Activated T-cell treated with anti-CD3 and anti-CD28 coated beads for 48 hours (primary cell): ENCODE measurements at places on chromosomes 3 and 15.

GRCh38 chr3:35946854-35947515 lies 307.7 kb downstream of the ARPP21 start:
- DNase-seq: no peak

DNA sequence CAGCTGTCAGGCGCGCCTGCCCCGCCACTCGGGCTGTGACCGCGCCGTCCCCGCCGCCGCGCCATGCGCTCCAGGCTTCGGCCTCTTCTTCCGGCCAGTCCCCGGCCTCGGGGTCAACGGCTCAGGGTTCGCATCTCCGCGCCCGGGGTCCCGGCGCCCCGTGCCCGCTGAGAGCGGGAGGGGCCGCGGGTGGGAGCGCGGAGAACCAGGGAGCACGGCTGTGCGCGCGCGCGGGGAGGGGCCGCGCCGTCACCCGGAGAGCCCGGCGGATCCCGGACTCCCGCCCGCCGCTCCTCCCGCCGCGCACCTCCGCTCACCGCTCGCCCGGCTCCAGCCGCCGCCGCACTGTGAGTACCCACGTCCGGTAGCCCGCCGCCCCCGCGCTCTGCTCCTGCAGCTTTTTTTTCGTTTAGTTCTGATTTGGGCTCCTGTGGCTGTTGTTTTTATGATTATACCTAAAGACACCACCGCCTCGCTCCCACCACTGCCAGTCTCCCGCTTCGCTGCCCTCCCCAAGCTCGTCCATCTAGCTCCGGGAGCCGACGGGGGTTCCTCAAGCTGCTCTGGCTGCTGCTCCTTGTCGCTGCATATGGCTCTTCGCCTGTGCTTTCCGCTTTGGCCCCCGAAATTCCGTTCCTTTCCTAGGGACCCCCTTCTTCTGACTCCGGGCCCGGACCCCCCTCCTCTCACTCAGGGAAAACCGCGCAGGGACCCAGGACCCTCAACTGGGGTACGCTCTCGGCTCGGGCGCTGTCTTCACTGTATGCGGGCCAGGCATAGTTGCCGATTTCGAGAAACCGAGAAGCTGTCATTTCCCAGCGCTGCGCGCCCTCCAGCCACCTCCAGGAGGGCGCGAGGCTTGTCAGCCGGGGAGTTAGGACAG lies 1.8 kb upstream of the SKOR1 start:
- no peak for DNase-seq

GRCh38 chr15:85872125-85872524 lies 77.4 kb upstream of the KLHL25 start:
- DNase-seq: no peak

GRCh38 chr3:147404000-147404799 lies 2.1 kb downstream of the ZIC4 start:
- no peak for DNase-seq
